ENCODE measurements at places on chromosomes 1 and 21.

DNA sequence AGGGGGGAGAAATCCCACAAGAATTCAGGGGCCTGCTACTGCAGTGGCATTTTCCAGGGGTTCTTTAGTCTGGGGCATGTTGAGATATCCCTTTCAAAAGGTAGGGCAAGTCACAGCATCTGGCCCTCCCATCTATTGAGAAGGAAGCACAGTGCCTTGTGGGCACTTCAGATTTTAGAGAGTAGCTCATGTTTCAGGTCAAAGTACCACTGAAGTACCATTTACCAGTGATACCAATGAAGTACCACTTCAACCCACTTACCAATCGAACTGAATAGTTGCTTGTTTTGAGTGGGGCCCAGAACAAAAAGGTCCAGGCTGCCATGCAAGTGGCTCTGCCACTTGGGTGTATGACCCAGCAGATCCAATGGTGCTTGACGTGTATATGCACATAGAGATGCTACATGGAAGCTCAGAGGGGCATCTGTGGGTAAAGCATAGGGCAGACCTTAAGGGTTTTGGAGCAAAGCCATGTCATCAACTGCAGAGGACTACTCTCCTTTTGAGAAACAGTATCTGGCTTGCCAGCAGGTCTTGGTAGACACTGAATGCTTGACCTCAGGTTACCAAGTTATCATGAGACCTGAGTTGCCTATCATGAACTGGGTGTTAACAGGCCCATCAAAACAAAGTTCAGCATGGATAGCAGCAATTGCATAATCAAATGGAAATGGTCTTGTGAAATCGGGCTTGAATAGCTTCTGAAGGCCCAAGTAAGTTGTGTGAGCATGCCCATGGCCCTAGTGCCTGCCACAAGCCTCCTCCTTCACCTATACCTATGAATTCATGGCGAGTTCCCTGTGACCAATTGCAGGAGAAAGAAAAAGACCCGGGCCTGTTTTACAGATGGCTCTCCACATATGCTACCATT lies 23.5 kb downstream of the PLA2G2D start:
- no peak overlapping the region for H3K4me3 ChIP-seq
- H3K27ac ChIP-seq = no peak overlapping the region
- H3K27me3 ChIP-seq = peaks cover 5% of the 10 kb centered on the region
- no peaks in the 10 kb centered on the region for H3K4me1 ChIP-seq

- H3K4me3 ChIP-seq = no peak overlapping the region
- H3K36me3 ChIP-seq = no peaks in the 10 kb centered on the region
- no peak overlapping the region for H3K27ac ChIP-seq
- H3K4me1 ChIP-seq = peaks cover 25% of the 10 kb centered on the region
- H3K27me3 ChIP-seq = peaks cover 38% of the 10 kb centered on the region
- DNase-seq = no peak
These were observed 26.5 kb downstream of the RUNX3 start for GRCh38 chr1:24903560-24903954.

GRCh38 chr1:232528472-232529089 lies 101.4 kb downstream of the SIPA1L2 start:
- H3K27me3 ChIP-seq = no peaks in the 10 kb centered on the region
- DNase-seq = no peak
- H3K4me3 ChIP-seq = no peak overlapping the region

GRCh38 chr21:29296446-29296845 lies 2.3 kb upstream of the BACH1 start:
- peaks cover 5% of the 10 kb centered on the region for H3K36me3 ChIP-seq
- DNase-seq = no peak
- H3K4me1 ChIP-seq = peaks cover 11% of the 10 kb centered on the region
- no peak overlapping the region for H3K27ac ChIP-seq
- no peak overlapping the region for H3K4me3 ChIP-seq

- no peak overlapping the region for H3K4me3 ChIP-seq
- no peaks in the 10 kb centered on the region for H3K4me1 ChIP-seq
- no peaks in the 10 kb centered on the region for H3K36me3 ChIP-seq
- H3K27ac ChIP-seq = no peak overlapping the region
- no peak for DNase-seq
These were observed 32.0 kb downstream of the OLFM3 start for GRCh38 chr1:101964708-101965107.

GRCh38 chr1:98940722-98941079 lies 64.0 kb downstream of the PLPPR5 start:
- H3K4me1 ChIP-seq = no peaks in the 10 kb centered on the region
- no peaks in the 10 kb centered on the region for H3K27me3 ChIP-seq
- no peak overlapping the region for H3K27ac ChIP-seq
- no peak overlapping the region for H3K4me3 ChIP-seq
- no peaks in the 10 kb centered on the region for H3K36me3 ChIP-seq

- no peak for DNase-seq
- no peak overlapping the region for H3K27ac ChIP-seq
- H3K36me3 ChIP-seq = no peaks in the 10 kb centered on the region
- no peaks in the 10 kb centered on the region for H3K4me1 ChIP-seq
- H3K4me3 ChIP-seq = no peak overlapping the region
These were observed 315.7 kb upstream of the RRP15 start for GRCh38 chr1:217969428-217969827.

DNA sequence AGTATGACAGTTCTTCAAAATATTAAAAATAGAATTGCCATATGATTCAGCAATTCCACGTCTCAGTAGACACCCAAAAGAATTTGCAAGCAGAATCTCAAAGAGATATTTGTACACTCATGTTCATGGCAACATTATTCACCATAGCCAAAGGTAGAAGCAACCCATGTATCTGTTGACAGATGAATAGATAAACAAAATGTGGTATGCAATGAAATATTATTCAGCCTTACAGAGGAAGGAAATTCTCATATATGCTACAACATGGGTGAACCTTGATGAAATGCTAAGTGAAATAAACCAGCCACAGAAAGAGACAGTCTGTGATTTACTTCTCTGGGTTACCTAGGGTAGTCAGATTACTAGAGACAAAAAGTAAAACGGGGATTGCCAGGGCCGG lies 47.0 kb downstream of the NAV1 start:
- no peaks in the 10 kb centered on the region for H3K27me3 ChIP-seq
- no peak for DNase-seq
- H3K27ac ChIP-seq = no peak overlapping the region
- H3K4me3 ChIP-seq = no peak overlapping the region
- H3K36me3 ChIP-seq = no peaks in the 10 kb centered on the region
- H3K4me1 ChIP-seq = peaks cover 26% of the 10 kb centered on the region

GRCh38 chr1:167819849-167820683 lies 93.9 kb downstream of the ADCY10 start:
- no peaks in the 10 kb centered on the region for H3K36me3 ChIP-seq
- H3K27ac ChIP-seq = peak overlapping the region; percentile 71
- DNase-seq = peak; percentile 93
- peaks cover 41% of the 10 kb centered on the region for H3K4me1 ChIP-seq
- H3K4me3 ChIP-seq = peak overlapping the region; percentile 38

- H3K27me3 ChIP-seq = no peaks in the 10 kb centered on the region
- H3K4me1 ChIP-seq = no peaks in the 10 kb centered on the region
- no peaks in the 10 kb centered on the region for H3K36me3 ChIP-seq
These were observed 6.8 kb downstream of the RGS5 start for GRCh38 chr1:163195728-163196448.

DNA sequence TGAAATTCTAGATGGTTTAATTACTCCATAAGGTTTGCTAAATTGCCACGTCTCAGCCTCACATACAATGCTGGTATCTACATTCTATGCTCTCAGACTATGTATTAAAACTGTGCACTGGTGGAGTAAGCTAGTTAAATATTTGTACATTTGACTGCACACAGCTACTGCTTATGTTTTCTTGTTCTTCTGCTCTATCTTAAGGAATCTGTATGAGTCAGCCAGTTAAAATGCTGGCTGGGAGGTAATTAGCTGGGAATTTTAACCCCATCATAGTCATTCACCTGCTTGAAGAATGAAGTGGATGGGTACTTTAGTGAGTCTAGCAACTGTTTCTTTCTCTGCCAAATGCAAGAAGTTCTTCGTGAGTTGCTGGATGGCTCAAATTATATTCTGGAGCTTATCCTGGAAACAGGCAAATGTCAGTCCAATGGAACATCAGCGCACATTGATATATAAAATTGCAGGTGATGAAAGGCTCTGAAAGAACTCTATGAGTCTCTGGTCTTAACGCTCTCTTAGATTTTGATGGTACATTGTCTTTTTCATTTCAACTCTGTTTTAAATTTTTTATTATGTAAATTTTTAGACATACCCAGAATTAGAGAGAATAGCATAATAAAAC lies 83.4 kb downstream of the BACH1 start:
- H3K4me3 ChIP-seq = no peak overlapping the region
- H3K4me1 ChIP-seq = no peaks in the 10 kb centered on the region
- H3K36me3 ChIP-seq = no peaks in the 10 kb centered on the region
- no peak overlapping the region for H3K27ac ChIP-seq

DNA sequence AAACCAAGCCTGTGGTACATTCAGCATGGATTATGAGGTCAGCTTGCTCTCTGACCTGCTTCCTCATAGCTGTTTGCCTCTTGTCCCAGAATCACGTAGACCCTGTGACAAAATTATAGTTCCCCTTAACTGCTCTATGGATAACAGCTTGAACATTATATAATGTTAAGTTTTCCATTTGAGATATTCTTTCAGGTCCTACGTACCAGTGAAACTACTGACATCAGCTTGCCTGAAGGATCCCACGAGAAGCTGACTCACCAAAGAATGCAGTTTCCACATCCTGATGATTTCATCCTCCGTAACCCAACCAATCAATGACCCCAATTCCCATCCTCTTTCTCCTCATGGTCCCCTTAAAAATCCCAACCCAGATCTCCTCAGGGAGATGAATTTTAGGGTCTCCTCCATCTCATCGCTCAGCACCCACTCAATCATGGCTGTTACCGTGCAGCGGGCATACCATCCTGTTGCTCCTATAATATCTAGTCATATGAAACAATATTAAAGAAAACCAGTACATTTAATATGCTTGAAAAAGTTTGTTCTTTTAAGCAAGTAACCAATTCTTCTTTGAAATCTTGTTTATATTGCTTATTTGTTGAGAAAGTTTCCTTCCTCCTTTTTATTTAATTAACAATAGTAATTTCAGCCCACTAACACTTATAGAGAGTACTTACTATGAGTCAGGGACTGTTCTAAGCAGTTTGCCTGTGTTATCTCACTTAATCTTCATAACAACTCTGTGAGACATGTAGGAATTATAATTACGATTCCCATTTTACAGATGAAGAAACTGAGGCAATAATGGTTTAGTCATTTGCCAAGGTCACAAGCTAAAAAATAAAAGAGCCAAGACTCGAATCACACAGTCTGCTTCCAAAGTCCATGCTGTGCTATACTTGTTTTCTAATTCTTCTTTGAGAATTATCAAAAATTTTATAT lies 27.4 kb downstream of the CHML start:
- peak; percentile 35 for DNase-seq
- H3K27me3 ChIP-seq = no peaks in the 10 kb centered on the region
- 0 out of 3 replicates have a peak, but pooled peaks cover 2% of the 10 kb centered on the region for H3K36me3 ChIP-seq
- peaks cover 24% of the 10 kb centered on the region for H3K4me1 ChIP-seq
- no peak overlapping the region for H3K4me3 ChIP-seq

- H3K27ac ChIP-seq = no peak overlapping the region
- H3K27me3 ChIP-seq = 0 out of 3 replicates have a peak, but pooled peaks cover 2% of the 10 kb centered on the region
- no peaks in the 10 kb centered on the region for H3K36me3 ChIP-seq
- no peaks in the 10 kb centered on the region for H3K4me1 ChIP-seq
- no peak overlapping the region for H3K4me3 ChIP-seq
These were observed 37.5 kb downstream of the EDN2 start for GRCh38 chr1:41446851-41447610.

DNA sequence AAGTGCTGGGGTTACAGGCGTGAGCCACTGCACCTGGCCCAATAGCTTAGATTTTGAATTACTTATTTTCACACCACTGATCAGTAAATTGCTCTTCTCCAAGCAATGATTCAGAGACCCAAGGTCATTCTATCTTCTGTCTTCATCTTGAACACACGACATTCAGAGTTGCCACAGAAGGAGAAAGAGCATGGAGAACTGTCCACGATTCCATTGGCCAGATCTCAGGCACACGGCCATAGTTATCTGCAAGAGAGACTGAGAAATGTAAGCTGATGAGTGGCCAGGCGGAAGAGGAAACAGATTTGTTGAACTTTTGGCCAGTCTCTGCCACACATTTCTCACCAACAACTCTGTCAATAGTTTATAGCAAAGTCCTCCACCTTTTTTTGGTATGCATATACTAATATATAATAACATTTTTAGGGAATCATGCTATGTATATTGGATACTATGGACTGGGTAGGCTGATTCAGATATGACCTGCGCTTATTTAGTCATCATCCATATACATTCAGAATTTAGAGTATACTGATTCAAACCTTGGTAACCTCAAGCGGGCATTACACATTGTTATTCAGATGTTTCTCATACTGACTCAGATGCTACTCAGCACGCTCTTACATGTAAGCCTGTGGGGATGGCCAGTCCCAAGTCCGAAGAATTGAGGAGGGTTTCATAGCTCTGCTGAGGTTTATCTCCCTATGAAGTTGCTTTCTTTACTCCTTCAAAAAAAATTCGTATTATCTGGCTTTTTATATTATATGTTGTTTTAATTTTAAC lies 25.5 kb upstream of the CAP1 start:
- H3K36me3 ChIP-seq = no peaks in the 10 kb centered on the region
- no peak overlapping the region for H3K4me3 ChIP-seq
- no peak overlapping the region for H3K27ac ChIP-seq

- H3K4me3 ChIP-seq = no peak overlapping the region
- H3K27me3 ChIP-seq = no peaks in the 10 kb centered on the region
- no peaks in the 10 kb centered on the region for H3K4me1 ChIP-seq
- no peak overlapping the region for H3K27ac ChIP-seq
These were observed 65.4 kb upstream of the CR2 start for GRCh38 chr1:207388721-207389120.

GRCh38 chr1:16986113-16986512 lies 5.7 kb upstream of the MFAP2 start:
- H3K36me3 ChIP-seq = peaks cover 13% of the 10 kb centered on the region
- peaks cover 5% of the 10 kb centered on the region for H3K27me3 ChIP-seq

DNA sequence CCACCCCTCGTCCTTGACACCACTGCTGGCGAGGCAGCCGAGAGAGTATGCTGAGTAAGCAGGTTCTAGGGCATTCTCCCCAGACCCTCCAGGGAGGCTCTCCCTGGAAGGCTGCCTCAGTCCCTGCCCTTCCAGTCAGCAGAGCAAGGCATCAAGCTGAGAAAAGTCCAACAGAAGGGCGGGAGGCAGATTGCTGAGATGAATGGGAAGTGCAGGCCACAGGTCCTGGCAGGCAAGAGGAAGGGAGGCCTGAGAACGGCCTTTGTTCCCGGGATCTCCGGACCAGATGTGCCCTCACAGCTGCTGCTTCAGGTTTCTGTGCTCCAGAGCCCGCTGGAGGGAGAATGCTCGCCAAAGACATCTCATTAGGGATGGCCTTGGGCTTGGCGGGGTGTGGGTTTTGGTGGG lies 270.0 kb upstream of the VAMP3 start:
- no peak for DNase-seq
- H3K4me1 ChIP-seq = no peaks in the 10 kb centered on the region
- H3K27me3 ChIP-seq = no peaks in the 10 kb centered on the region
- no peak overlapping the region for H3K27ac ChIP-seq
